Bladder microvascular endothelial cell (primary cell): ENCODE measurements at places on chromosomes 7 and 10. TPM values are rescaled to one million over a fixed set of nuclear protein-coding genes. Genes with fewer than 3 reads are reported as not detected.

The AKR1C8 gene
- 0.16 TPM in 1 of 2 replicates, not detected in the other for total RNA-seq

The CHCHD3 gene
- 58.6 and 78.0 TPM in 2 replicates for total RNA-seq

The SLC35G1 gene
- 1.9 and 4.9 TPM in 2 replicates for total RNA-seq

The GATA3 gene
- total RNA-seq: 0.13 and 0.16 TPM in 2 replicates

The LLCFC1 gene
- total RNA-seq: not detected in 2 replicates

The NME8 gene
- total RNA-seq: not detected in 2 replicates

The SEMA3D gene
- total RNA-seq: 0.32 and 44.4 TPM in 2 replicates
